ENCODE measurements at places on chromosomes 11 and 22. TPM values are rescaled to one million over a fixed set of nuclear protein-coding genes. Genes with fewer than 3 reads are reported as not detected.
A peak's percentile ranks its signal among the peaks of the same experiment; 100 is the strongest.

Gene ARFIP2
- total RNA-seq: 53.8 TPM

Gene FAM111B
- total RNA-seq: not detected

Gene C22orf31
- not detected for total RNA-seq

Gene C22orf42
- total RNA-seq: not detected

DNA sequence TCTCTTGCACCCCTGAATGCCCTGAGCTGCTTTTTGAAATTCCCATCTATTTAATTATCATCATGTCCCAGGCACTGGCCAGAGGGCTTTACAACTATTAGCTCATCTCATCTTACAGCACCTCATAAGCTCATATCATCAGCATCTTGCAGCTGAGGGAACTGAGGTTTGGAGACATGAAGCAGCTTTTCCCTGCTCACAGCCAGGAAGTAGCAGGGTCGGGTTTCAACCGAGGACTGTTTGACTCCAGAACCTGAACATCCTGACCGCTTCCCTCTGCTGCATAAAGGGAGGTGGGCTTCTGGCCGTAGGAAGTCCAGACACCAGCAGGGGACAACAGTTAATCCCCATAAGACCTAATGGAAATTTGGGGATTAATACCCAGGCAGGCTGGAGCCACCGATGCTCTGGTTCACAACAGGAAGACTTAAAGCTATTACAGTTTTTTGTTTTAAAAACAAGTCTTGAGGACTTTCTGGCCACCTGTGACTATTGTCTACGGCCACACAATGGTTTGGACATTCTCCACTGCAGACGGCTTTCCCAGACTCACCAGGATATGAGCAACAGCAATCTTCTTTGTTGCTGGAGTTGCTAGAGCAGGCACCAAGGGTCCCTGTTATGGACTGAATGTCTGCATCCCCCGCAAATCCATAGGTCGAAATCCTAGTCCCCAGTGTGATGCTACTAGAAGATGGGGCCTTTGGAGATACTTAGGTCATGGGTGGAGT lies 47.4 kb downstream of the CHST1 start:
- DNase-seq: no peak

- DNase-seq: no peak
These were observed 63.3 kb downstream of the TRIM44 start for GRCh38 chr11:35725885-35726284.

- DNase-seq: peak; percentile 67
These were observed 661 bp upstream of the MALAT1 start for GRCh38 chr11:65498042-65498726.

Data from naive thymus-derived CD4-positive, alpha-beta T cell (primary cell).